ENCODE measurements at places on chromosomes 12 and 14.
A peak's percentile ranks its signal among the peaks of the same experiment; 100 is the strongest.

- no peak for DNase-seq
Measured at GRCh38 chr14:90577661-90578282, 180.9 kb downstream of the CALM1 start.

DNA sequence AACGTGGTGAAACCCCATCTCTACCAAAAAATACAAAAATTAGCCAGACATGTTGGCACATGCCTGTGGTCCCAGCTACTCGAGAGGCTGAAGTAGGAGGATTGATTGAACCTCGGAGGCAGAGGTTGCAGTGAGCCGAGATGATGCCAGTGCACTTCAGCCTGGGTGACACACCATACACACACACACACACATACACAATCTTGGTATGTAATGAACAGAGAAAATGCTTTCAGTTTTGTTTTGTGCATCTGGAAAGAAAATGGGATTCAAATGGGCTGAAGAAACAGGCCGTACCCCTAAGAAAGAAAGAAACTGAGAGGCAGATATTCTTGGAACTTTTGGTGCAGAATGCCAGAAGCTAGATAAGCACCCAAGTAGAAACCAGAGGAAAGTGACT is 107.2 kb downstream of the PDE3A start:
- no peak for DNase-seq

DNA sequence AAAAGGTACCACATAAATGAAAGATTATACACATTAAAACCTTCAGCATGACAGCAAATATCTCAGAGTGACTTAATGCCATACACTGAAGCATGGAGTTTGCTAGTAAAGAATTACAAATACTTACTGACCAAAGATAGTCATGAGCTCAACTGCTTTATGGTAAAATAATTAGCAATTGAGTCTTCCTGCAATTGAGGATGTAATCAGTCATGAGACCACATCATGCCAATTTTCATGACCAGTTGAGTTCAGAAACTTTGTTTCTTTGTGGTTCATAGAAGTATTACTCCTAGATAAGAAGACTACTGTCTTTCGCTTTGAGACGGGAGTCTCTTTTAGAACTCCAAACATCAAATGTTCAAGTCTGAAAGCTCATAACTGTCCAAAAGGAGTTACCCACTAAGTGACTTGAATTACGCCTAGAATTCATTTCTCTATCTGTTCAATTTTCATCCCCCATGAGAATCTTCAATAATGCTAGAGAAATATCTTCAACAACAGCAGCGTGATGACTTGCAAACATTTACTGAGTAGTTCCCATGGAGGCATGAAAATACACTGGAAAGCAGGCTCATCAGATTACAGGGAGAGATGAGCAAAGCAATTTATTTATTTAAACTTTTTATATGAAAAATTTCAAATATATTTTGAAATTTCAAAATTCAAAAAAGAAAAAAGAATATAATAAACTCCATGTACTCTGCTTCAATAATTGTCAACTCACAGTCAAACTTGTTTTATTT is 120.0 kb downstream of the BTG1 start:
- DNase-seq: no peak

- DNase-seq: no peak
Measured at GRCh38 chr12:89568484-89568883, 42.6 kb upstream of the POC1B start.

GRCh38 chr12:63985456-63985855 is 141.0 kb downstream of the SRGAP1 start:
- no peak for DNase-seq

DNA sequence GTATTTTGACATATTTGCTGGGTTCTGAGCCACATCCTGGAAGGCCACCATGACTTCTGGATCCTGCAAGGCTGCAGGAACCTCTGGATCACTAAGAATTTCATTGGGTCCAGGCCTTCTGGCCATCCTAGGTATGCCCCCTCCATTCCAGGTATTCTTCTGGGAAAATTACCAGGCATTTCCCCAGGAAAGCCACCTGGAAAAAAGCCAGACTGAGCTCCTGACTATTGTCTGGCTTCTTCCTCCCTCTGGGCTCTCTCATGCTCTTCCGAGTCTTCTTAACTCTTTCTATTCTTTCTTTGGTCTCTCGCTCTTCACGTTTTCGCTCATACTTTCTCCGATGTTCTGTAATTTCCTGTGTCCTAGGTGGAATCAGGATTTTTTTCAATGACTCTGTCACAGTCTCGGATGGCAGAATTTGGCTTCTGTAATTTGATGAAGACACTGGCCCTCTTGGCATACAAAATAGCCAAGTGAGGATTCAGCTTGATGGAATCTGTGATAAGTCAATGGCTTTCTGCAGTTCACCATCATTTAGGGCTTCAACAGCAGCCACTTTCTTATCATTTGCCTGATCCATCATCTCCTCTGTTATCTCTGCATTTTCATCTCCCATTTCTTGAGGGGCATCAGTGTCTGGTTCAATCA is 42.6 kb downstream of the ATP23 start:
- no peak for DNase-seq

- no peak for DNase-seq
Measured at GRCh38 chr14:24262821-24263733, at the start of gene TGM1. Gene TGM1, minus strand, starts transcription at chr14:24263177. Its CDS starts 825 bp downstream, at chr14:24262352.

GRCh38 chr12:65609359-65609771 is 214.9 kb upstream of the HMGA2 start:
- no peak for DNase-seq

DNA sequence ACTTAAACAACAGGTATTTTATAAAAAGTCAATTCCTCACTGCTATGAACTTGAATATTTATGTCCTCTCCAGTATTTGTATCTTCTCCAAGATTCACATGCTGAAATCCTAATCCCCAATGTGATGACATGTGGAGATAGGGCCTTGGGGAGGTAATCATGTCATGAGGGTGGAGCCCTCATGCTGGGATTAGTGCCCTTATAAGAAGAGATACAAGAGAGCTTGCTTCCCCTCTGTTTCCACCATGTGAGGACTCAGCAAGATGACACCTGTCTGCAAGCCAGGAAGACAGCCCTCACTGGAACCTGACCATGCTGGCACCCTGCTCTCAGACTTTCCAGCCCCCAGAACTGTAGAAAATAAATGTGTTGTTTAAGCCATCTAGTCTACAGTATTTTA is 36.2 kb downstream of the OSBPL8 start:
- DNase-seq: no peak

DNA sequence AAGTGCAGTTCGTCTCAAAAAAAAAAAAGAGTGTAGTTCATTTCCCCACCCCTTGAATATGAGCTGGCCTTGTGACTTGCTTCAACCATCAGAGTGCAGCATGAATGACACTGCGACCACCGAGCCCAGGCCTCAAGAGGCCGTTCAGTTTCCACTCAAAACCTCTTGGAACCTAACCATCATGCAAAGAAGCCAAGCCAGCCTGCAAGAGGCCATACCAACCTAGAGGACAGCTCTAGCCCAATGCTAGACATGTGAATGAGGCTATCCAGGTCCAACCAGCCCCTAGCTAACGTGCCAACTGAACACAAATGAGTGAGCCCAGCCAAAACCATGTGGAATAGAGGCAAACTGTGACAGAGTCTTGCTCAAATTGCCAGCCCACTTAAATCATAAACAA is 29.7 kb downstream of the R3HDM2 start:
- DNase-seq: no peak

DNA sequence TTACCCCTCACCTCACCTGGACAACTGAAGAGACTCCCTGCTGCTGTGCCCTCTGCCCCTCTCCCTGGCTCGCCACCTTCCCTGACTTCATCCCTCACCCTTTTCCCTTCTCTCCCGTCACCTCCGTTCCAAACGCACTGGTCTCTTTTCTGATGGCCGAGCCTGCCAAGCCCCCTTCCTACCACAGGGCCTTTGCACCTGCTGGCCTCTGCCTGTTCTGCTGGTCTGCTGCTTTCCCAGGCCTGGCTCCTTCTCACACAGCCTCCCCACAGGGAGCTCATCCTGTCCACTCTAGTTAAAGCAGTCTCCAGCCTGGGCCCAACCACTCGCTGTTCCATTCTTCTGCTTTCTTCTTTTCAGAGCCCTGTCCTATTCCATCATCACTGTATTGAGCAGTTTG is 34.6 kb downstream of the RBM19 start:
- no peak for DNase-seq

DNA sequence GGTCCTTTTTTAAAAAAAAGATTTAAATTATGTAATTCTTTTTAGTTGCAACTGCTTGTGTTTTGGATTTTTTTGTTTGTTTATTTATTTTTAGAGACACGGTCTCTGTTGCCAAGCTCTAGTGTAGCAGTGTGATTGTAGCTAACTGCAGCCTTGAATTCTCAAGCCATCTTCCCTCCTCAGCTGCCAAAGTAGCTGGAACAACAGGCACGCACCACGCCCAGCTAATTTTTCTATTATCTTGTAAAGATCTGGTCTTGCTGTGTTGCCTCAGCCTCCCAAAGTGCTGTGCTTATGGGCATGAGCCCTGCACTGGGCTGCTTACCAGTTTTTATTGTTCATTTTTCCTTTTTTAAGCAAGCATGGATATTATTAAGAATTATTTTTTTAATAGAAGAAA is 10.6 kb upstream of the ART4 start:
- no peak for DNase-seq

DNA sequence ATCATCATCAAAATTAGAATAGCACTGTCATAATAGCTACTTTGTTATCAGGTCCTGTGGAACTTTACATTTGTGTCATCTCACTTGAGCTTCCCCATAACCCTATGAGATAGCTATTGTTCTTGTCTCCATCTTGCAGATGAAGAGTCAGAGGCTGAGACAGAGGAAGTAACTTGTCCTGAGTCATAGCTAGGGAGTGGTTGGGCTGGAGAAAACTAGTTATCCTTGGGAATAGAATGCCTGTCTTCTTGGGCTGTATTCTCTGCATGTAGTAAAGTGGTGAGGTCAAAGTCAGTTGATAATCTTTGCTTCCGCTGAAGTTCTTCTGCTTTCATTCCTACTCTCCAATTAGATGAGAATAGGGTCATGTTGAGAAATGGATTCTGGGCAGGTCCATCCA is 117.0 kb downstream of the SMOC1 start:
- no peak for DNase-seq

- no peak for DNase-seq
Measured at GRCh38 chr14:75514673-75515628, 7.3 kb upstream of the BATF start.

- DNase-seq: no peak
Measured at GRCh38 chr12:88764781-88765480, 184.7 kb upstream of the KITLG start.

DNA sequence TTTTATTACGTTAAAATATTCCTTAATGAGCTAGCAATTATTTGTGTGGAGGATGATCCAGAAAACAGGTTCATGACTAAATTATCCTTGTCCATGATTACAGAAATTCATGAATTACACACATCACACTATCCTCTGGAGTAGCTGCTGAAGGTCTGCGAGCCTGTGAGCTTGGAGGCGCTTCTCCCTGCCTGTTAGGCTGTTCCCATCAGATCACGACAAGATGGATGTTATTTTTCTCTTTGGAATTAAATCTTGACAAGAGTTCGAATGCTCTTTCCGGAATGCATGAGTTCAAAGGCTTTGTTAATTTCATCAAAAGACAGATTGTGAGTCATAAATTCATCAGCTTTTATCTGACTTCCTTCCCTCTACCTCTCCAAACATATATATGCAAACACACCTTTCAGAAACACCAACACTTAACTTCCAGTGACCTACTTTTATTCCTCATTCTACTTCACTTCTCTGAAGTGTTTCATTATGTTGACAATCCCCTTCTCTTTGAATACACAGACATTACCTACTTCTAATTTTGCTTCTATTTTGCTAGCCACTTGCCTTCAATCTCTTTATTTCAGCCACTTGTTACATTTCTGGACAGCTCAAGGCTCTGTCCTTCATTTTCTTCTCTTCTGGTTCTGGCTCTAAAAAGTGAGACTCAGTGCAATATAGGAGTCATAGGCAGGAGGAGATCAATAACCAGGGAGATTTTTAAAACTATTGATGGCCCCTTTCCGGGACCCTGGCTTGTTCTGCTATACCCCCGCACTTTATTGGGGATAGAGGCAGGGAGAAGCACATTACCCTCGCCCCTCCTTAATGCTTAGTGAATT is 274.6 kb downstream of the BTG1 start:
- DNase-seq: no peak

- DNase-seq: no peak
Measured at GRCh38 chr14:50533806-50534205, 1.4 kb upstream of the MAP4K5 start.

DNA sequence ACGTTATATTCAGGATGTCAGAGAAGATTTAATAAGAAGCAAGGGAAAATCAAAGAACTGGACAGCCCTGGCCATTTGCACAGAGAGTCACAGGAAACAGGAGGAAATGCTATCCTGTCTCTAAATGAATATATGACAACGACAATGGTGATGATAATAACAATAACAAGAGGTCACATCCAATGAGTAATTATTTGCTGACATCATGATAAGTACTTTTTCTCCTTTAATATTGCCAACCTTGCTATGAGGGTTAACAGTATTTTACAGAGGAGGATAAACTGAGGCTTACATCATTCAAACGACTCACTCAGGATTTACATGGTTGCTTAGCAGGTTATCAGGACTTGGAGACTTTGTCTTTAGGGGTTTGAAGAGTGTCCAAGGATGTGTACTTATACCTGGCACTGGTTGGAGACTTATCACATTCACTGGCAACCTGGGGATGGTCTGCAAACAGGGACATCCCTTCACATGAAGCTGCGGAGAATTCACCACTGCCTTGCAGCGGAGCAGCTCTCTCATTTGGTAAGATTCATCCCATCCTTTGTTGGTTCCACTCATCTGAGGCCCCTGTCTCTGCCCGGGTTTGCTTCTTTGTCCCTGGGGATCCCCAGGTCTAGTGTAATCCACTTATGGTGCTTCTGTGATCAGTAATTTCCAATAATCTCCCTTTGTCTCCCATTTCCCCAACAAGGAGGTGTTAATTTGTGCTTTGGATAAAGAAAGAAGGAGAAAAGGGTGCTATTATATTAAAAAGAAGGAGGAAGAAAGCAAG is 637.8 kb downstream of the BCL11B start:
- DNase-seq: no peak

DNA sequence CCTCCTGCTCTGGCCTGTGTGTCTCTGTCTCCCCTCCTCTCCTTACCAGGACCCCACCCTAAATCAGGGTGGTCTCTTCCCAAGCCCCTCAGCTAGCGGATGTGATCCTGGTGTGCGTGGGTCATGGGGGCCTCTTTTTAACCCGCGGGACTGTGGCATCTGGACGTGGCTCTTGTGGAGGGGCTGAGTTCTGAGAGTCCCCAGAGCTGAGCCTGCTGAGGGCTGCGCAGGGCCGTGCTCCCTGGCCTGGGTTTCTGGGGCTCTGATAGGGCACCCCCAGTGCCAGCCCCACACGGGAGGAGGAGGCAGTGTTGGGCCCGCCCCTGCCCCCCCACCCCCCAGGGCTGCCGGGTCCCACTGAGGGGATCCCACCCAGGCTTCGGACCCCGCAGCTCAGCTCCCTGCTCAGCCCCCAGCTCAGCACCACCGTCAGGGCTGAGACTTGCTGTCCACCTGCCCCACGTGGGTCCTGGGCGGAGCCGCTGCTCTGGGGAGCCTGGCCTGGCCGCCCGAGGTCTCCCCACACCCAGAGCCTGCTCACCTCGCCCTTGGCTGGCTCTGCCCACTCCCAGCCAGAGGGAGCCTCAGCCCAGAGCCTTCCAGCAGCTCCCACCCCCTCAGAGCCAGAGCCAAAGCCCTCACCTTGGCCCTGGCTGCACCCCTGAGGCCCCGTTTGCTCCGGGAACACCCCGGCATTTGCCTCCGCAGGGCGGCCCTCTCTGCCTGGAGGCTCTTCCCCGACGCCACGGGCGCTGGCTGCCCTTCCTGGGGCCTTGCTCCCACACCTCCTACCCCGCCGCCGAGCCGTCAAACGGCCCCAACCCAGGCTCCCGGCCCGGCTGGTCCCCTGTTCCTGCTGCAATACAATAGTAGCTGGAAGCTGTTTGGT is 31.5 kb downstream of the NOC4L start:
- no peak for DNase-seq

- peak; percentile 53 for DNase-seq
Measured at GRCh38 chr12:52243856-52244614, 11.0 kb downstream of the KRT7 start.

All from stimulated activated CD4-positive, alpha-beta T cell treated with anti-CD3 and anti-CD28 coated beads, Interleukin-4, amount 100 ng/mL, for 48 hours (primary cell).